ENCODE measurements at places on chromosomes 7 and 10.

DNA sequence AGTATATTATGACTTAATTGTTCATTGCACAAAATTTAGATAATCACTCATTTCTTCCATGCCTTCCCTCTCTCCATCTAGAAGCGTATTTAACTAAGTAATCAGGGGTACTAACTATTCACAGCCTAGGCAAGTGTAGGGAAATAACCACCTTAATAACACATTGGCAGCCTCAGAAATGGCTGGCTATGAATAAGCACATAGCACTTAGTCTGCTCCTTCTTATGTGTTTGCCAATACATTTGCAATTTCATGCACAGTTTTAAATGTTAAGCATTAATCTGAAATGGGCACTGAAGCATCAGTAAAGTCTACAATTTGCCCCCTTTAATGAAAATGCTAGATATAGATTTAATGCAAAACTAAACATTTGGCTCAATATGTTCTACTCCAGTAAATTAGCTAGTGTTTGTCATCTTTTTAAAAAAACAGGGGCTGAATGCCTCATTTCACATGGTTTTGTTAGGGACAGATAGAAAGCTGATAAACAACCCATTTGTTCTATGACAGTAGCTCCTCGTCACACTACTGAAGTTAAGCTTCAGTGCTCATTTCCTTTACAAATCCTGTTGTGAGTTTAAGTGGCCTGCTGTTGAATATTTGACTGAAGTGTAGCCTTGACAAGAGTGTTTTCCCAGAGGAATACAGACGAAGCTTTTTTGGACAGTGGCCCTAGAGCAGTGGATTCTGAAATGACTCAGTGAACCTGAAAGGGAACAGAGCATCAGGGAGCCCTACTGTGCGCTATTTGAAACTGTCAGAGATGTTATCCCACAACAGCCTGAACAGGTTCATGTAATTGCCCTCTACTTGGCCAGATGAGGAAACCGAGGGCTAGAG is 30.5 kb downstream of the HHEX start:
- no peak for DNase-seq

GRCh38 chr7:20089431-20089830 is 127.8 kb downstream of the MACC1 start:
- DNase-seq: no peak

GRCh38 chr7:67671006-67671548 is 674.4 kb downstream of the TYW1 start:
- no peak for DNase-seq

DNA sequence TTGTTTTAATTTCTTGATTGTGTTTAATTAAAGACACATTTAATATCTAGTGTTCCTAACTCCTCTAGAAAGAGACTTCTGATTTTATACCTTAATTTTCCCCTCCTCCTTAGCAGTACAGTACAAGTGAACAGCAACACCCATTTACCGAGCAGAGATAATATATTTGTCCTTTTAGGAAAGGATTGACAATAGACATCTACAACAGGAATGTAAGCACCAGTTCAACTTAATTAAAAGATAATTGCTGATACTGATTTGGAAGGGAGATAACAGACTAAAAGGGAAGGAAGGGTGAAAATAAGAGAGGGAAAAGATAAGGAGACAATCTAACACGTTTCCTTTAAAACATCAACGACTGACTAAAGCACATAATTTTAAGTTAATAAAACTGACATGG is 119.3 kb downstream of the SRPK2 start:
- DNase-seq: peak; percentile 52

GRCh38 chr7:1040790-1041189 is 3.6 kb upstream of the GPR146 start:
- no peak for DNase-seq

- DNase-seq: no peak
These were observed 69.8 kb upstream of the GNA12 start for GRCh38 chr7:2913760-2914387.

DNA sequence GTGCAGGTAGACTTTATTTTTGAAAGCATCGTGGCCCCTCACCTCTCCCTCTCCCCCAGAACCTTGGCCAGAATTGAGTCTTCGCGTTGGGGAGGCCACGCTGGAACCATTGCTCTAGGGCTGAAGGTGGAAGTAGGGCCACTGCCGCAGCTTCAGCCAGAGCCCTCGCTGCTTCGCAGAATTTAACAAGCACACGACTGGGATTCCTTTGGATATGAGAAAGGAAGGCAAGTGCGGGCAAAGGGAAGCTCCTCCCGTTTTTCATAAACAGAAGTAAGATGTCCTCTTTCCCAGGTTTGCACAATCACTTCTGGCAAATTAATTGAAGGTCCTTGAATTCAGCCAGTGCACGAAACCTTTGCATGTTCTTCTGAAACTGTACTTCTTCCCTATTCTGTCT is 168.1 kb downstream of the CCDC3 start:
- DNase-seq: no peak

DNA sequence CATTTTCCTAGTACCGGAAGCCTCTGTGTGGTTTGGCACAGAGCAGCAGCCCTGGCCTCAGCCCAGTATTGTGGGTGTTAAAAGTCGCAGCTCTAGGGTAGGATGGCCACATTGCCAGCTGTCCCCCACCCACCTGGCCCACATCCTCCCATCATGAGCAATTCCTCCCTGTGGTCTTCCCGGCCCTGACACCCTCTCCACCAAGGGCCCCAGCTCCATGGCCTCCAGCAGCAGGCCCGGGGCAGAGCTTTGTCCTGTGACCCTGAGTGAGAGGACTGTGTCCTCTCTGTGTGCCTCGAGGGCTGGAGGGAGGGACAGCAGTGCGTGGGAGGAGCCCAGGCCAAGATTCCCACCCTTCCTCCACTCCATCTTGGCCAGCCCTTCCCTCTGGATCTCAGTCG is 93.7 kb downstream of the MYL10 start:
- no peak for DNase-seq

- DNase-seq: no peak
These were observed 95.8 kb downstream of the DKK1 start for GRCh38 chr10:52409928-52410327.

- no peak for DNase-seq
These were observed 106.5 kb downstream of the EPC1 start for GRCh38 chr10:32240471-32240870.

- no peak for DNase-seq
These were observed 26.8 kb downstream of the POLL start for GRCh38 chr10:101561068-101561915.

DNA sequence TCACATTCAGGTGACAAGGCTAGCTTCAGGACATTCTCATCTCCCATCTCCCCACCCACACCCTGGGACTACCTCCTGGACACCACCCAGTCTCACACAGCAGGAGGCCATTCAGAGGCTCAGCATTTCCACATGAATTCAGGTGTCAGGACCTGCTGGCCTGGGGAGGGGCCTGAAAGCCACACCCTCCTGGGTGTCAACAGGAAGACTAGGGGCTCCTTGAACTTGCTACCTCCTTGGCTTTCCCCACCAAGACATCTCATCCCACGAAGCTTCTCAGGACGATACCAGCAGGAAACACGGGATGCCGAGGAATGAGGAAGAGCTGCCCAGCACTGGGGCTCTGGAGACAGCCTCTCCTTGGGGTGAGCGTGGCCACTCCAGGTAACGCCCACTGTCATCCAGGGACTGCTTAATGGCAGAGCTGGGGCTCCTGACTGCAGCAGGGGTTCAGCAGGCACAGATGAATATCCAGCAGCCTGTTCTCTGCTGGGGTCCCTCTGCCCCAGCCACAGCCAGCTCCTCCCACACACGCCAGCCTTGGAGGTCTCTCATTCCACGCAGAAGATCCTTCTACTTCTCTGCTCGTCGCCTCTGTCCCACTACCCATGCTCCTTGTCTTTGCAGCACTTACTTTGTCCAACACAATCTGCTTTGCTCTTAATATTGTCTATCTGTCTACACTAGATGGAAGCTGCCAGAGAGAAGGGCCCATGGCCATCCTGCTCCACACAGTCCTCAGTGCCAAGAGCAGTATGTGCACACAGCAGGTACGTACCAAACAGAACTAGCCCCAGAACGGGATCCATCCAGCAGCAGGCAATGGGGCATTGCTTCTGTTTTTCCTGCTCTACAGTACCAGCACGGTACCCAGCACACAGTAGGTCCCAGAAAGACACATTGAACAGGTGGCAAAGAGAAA is 88.7 kb downstream of the FAM53B start:
- no peak for DNase-seq

Measured in SW480 (cell line).